ENCODE measurements at places on chromosomes 4 and X.

DNA sequence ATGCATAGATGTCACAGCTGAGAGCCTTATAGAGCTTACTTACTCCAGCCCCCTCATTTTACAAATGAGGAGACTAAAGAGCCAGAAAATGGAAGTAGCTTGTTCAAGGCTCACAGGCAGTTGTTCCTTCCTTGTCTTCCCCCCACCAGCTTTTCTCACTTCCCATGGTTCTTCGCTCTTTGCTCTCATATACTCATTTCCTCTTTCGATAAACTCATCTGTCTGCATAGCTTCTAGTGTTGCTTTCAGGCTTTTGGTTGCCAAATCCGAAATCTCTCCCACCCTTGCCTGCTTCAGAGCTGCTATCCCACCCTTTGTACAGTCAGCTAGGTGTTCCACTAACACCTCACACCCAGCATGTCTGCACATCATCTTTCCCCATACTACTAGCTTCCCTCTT is 25.0 kb upstream of the GJB1 start:
- DNase-seq, result peak; percentile 64

- no peak for DNase-seq
Measured at GRCh38 chr4:95219109-95219508, 329.7 kb downstream of the UNC5C start.

DNA sequence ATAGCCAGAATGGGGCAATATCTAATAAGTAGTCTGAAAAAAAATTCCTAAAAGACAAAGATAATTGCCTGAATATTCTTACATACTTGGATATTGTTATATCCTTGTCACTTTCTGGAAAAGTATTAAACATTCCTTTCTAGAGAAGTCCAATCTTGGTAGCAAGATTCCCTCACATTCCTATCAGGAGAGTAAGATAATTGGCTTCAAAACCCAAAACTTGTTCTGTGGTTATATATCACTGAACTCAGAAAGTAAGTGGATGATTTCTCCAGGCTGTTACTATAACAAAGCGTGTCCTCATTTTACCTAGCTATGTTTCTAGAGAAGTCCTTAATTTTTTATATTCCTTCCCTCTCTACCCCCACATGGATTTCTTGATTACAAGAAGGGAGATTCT is 46.0 kb upstream of the TEX13A start:
- DNase-seq, result no peak

GRCh38 chr4:95272797-95273196 is 276.0 kb downstream of the UNC5C start:
- DNase-seq, result no peak

DNA sequence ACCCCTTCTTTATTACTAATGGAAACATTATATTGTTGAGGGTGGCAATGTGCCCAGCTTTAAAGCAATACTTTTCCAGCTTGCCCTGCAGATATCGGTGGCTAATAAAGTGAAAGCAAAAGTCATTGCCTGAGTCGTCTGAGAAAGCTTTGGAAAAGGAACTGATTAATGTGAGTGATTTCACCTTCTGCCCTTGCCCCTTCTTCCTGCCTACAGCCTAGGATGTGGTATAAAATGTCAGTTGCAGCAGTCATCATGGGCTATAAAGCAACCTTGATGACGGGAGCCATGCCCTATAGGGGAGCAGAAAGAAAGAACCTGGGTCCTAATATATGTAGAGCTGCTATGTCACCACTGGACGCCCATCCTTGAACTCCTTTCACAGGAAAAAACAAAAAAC is 132.4 kb upstream of the USP9X start:
- peak; percentile 22 for DNase-seq

- DNase-seq, result no peak
Measured at GRCh38 chr4:124970011-124970410, 257.5 kb upstream of the ANKRD50 start.

DNA sequence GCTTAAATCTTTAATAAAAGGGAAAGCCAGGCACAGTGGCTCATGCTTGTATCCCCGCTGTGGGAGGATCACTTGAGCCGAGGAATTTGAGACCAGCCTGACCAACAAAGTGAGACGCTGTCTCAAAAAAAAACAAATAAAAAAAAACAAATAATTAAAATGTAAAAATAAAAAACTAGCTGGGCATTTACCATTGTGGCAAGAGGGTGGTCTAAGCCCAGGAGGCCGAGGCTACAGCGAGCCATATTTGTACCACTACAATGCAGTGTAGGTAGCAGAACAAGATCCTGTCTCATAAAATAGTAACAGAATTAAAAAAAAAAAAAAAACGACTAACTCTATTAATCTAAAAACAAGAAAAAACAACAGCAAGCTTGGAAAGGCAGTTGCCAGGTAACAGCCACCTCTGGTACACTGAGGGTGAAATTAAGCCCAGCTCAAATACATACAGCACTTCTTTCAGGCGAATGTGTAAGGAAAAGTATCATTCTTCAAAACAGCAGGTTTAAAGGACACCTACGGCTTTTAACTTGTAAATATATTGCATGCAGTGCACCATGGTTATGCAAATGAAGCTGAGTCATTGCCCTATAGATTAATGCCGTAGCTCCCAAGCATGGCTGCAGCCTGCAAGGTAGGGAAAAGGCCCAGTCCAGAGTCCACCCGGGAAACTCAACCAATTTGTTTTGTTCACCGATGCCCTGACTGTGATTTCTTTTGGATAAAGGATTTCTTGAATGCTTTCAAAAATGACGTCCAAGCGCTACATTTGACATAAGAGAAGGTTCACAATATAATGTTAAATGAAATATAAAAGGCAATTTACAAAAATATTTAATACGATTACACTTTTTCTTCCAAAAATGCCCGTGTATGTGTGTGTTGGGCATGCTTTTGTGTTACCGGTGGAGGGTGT is 14.5 kb upstream of the TXLNG start:
- no peak for DNase-seq

- DNase-seq, result no peak
Measured at GRCh38 chr4:26819026-26819425, 41.6 kb upstream of the STIM2 start.

GRCh38 chr4:62806816-62807215 is 1602.4 kb downstream of the TECRL start:
- DNase-seq, result no peak

DNA sequence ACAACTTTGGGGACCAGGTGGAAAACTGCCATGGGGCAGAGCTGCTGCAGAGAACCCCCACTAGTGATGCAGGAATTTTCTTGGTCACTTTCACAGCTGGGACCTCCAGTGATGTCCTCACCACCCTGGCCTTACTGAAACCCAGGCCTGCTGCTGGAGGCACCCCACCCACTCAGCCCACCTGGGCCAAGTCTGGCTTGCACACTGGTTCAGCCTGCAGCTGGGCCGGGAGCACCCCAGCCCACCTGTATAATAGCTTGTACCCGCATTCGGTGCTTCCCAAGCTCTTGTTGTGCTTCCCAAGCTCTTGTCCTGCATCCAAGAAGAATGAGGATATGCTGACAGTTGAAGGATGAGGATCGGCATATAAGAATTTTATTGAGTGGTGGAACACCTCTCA is 86.4 kb upstream of the ZMAT1 start:
- DNase-seq, result no peak

- DNase-seq, result no peak
Measured at GRCh38 chr4:153808175-153808574, 19.3 kb upstream of the SFRP2 start.

DNA sequence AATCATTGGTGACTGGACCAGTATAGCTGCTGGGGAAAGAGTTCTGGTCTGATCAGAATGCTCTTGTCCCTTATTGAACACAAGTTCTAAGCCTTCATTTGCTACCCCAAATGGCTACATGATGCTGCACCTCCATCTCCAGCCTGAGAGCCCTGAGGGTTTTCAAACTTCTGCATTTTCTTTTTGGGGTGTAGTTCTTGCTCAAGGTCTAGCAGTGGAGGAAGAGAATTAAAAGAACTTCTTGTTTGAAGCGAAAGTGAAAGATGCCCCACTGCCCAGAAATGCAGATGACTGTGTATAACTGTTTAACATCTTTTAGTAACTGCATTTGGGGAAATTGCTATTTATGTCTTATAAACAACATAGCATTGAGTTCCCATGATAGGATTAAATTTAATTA is 38.5 kb downstream of the LAMTOR3 start:
- peak; percentile 32 for DNase-seq

- no peak for DNase-seq
Measured at GRCh38 chr4:38223782-38224236, 263.6 kb downstream of the PTTG2 start.

- peak; percentile 56 for DNase-seq
Measured at GRCh38 chr4:185309770-185310169, 86.0 kb downstream of the LRP2BP start.

DNA sequence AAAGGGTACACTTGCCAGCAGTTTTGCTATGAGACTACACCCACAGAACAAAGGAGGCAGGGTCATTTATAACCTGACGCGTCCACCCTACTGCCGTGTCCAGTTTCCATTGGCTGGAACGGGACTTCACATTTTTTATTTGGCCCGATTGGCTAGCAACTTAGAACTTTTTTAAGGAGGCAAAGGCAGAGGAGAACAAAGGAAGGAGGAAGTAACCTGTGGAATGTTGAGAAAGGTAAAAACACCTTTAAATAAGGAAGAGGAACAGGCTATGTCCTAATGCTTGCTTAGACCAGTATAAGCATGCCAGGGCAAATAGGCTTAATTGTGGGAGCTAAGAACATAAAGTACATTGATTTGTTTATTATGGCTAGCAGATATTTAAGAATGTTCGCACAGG is 18.7 kb downstream of the KDM6A start:
- no peak for DNase-seq

DNA sequence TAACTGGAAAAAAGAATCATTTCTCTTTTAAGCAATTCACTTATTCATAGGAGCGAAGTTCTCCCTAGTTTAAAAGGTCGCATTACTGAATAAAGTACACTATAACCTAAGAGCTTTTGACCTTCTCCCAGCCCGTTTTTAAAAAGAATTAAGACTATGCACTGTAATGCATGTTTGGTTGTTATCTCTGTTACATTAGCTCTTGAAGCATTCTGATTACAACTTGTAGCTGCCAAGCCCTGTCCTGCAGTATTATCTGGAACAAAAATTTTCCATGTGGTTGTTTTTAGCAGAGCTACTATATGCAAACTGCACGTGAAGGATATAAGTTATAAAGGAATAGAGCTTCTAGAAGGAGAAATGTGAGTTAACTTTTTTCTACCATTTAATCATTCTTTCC is 8.1 kb downstream of the GAB1 start:
- no peak for DNase-seq

- DNase-seq, result no peak
Measured at GRCh38 chr4:17195461-17196275, 297.2 kb upstream of the LDB2 start.

DNA sequence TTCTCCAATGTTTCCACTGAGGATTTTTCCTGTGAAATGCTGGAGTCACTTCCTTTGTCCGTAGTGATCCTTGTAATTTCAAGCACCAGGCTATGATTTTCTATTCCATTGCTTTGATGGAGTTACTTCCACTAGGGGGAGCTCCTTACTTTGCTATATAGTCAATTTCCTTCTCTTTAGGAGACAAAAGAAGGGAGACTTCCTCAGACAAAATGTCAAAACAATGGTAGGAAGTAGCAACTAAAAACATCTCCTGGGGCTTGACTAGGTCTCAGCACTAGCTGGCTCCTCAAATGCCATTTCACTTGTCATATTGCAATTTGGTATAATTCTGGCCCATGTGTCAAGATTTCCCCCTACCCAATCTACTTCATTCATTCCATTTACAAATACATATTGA is 24.1 kb downstream of the ZCCHC12 start:
- peak; percentile 49 for DNase-seq

- DNase-seq, result no peak
Measured at GRCh38 chrX:39402158-39402557, 600.9 kb downstream of the MID1IP1 start.

- DNase-seq, result no peak
Measured at GRCh38 chr4:7649741-7650531, 215.2 kb upstream of the PSAPL1 start.

GRCh38 chr4:153927451-153927850 is 138.6 kb upstream of the SFRP2 start:
- no peak for DNase-seq

DNA sequence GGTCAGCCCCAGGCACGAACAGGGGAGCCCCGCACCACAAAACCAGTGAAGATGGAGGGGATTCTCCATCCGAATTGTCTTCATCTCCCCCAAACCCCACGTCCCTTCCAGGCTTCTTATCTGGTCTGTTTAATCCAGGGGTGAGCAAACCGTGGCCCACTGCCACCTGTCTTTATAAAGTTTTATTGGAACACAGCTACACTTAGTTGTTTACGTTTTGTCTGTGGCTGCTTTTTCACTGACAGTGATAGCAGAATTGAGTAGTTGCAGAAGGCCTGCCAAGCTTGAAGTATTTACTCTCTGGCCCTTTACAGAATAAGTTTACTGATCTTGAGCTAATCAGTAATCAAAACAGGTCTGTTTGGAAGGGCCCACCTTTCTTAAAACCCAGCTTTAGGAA is 324.0 kb downstream of the ARHGAP10 start:
- no peak for DNase-seq

GRCh38 chr4:146112389-146112788 is 63.1 kb upstream of the LSM6 start:
- DNase-seq, result no peak

- no peak for DNase-seq
Measured at GRCh38 chr4:8105306-8106100, 53.1 kb downstream of the ABLIM2 start.

DNA sequence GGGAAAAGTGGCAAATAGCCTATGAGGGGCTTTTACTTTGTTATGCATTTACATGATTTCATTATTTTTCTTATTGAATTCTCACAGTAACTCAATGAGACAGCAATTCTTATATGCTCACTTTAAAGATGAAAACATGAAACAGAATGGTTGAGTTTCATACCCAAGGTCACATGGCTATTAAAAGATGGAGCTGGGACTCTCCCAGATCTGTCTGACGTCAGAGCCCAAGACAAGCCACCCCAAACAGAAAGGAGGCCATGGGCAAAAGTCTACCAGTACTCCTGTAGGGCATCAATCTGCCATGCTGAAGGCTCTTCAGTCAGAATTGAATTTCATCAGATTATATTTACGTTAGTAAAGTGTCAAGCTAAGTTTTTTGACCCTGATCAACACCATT is 13.2 kb downstream of the HSD17B11 start:
- DNase-seq, result no peak

DNA sequence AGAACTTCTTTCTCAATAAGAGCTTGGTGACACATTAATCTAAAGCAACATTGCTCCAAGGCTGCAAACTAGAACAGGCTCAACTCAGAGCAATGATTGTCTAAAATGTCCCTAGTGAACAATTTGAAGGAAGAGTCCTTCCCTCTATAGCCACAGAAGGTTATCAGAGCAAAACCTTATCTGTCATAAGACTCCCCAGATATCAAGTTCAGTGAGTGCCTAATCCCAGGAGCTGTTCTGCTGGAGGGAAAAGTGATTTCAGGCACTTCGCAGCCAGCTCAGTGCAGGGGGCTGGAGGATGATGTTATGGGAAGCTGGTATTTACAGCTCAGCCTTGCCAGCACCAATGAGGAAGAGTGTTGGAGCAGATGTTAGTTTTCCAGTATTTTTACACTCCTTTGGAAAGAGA is 497.5 kb downstream of the INPP4B start:
- no peak for DNase-seq

GRCh38 chrX:153861733-153862310 is 24.2 kb downstream of the L1CAM start:
- DNase-seq, result no peak
